ENCODE measurements at places on chromosomes 6 and 20. TPM values are rescaled to one million over a fixed set of nuclear protein-coding genes. Genes with fewer than 3 reads are reported as not detected.

GRCh38 chr6:67717281-67717680 lies 917.8 kb upstream of the ADGRB3 start:
- DNase-seq = no peak

- DNase-seq = no peak
Observed at GRCh38 chr6:145119081-145119480, 616.2 kb downstream of the EPM2A start.

DNA sequence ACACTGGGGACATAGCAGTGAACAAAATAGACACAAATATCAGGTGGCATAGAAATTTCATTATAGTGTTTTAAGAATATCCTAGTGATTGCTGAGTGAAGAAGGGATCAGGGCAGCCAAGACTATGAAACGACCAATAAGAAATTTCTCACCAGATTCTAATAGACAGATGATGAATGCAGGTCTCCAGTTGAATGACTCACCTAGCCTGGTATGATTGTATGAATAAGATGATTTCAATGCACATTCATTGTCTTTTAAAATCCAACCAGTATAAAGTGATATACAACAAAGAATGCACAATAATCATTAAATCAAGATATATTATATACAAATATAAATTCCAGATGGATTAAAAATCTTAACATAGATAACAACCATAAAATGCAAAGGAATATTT lies 124.5 kb upstream of the TENT5A start:
- DNase-seq = no peak

GRCh38 chr6:23505026-23505425 lies 621.0 kb upstream of the NRSN1 start:
- no peak for DNase-seq

GRCh38 chr6:89414215-89414614 lies 2.1 kb upstream of the RRAGD start:
- DNase-seq = no peak

GRCh38 chr6:125067552-125067951 lies 86.0 kb upstream of the TPD52L1 start:
- no peak for DNase-seq

DNA sequence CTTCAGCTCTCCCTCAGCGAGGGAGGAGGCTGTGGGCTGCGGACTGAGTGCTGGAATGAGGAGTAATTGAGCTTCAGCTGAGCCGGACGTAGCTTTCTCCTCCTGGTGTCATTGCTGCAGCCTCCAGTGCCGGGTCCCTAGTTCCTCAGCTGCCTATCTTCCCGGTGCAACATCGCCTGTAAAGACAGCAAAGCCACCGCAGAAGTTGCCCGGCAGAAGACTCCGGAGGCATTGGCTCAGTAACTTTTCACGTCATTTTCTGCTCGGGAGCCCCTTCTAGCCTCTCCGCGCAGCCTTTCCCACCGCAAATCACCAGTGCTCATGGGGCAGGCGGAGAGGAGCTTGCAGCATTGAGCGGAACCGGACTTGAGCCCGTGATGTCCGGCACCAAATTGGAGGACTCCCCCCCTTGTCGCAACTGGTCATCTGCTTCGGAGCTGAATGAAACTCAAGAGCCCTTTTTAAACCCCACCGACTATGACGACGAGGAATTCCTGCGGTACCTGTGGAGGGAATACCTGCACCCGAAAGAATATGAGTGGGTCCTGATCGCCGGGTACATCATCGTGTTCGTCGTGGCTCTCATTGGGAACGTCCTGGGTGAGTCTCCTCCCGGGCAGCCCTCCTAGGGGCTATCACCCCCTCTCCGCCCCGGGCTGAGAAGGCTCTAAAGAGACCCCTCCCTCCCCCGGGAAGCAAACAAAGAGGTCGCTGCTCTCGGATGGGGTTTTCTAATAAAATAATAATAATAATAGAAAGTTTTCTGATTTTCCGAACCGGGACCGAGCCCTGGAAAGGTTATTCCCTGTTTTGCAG lies at the start of gene HCRTR2:
Gene HCRTR2 (plus strand): TSS at position 305 of the 816 bp plus-strand sequence. CDS start 73 bp downstream, at position 378.
- no peak for DNase-seq

GRCh38 chr6:10369896-10370295 lies 45.0 kb downstream of the TFAP2A start:
- DNase-seq = no peak

DNA sequence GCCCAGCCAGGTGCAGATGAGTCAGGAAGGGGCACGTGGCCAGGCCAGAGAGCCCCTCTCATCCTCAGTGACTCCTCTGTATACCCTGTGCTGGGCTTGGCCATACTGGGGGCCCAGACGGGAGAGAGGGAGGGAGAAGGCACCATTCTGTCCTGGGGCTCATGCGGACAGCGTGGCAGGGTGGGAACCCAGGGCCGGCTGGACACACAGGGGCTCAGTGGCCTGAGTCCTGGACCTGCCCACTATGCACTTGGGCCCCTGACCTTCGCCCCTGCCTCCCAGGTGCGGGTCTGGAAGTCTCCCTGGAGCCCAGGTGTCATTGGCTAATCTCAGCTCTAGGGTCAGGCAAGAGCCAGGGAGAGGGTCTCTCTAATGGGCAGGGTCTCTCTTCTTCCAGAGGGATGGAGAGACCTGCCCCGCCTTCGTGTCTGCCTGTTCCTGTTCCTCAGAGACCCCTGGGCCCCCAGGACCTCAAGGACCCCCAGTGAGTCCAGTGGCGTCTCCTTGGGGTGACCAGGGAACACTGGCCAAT lies 27.7 kb downstream of the COL20A1 start:
- DNase-seq = peak; percentile 6

The CFAP206 gene
- total RNA-seq = 0.30 TPM

The SMAP1 gene
- total RNA-seq = 35.7 TPM
